Myocyte (in vitro differentiated cells): ENCODE measurements at places on chromosomes 7 and 10. TPM values are rescaled to one million over a fixed set of nuclear protein-coding genes. Genes with fewer than 3 reads are reported as not detected.
A peak's percentile ranks its signal among the peaks of the same experiment; 100 is the strongest.

- no peak for DNase-seq
These were observed 41.1 kb upstream of the DLG5 start for GRCh38 chr10:77967611-77968022.

GRCh38 chr7:124322561-124322960, 289.7 kb upstream of the TMEM229A start:
- DNase-seq = no peak

DNA sequence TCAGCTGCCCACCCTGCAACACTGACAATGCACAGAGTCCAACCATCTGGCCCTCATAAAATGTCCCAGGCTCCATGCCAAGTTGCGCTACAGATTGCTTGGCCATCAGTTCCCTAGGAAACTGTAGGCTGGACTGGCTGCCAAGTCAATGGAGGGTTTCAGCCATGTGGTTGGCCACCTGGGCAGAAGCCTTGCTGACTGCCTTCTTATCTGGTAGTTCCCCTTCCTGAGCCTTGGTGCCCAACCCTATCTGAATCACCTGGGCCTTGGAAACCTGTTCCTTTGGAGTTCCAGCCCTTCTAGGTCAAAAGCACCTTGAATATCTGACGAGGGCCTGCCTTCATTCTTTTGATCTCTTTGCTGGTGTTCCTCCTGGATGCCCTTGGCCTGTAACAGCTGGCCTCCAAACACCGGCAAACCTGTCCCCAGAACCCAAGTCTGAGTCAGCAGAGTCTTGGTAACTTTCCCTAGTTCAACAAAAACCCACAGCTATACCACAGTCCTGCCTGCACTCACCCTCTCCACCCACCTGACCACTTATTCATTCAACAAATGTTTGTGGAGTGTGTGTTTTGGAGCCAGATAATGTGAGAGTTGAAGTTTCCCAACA, 37.4 kb upstream of the KDM7A start:
- peak; percentile 66 for DNase-seq

DNA sequence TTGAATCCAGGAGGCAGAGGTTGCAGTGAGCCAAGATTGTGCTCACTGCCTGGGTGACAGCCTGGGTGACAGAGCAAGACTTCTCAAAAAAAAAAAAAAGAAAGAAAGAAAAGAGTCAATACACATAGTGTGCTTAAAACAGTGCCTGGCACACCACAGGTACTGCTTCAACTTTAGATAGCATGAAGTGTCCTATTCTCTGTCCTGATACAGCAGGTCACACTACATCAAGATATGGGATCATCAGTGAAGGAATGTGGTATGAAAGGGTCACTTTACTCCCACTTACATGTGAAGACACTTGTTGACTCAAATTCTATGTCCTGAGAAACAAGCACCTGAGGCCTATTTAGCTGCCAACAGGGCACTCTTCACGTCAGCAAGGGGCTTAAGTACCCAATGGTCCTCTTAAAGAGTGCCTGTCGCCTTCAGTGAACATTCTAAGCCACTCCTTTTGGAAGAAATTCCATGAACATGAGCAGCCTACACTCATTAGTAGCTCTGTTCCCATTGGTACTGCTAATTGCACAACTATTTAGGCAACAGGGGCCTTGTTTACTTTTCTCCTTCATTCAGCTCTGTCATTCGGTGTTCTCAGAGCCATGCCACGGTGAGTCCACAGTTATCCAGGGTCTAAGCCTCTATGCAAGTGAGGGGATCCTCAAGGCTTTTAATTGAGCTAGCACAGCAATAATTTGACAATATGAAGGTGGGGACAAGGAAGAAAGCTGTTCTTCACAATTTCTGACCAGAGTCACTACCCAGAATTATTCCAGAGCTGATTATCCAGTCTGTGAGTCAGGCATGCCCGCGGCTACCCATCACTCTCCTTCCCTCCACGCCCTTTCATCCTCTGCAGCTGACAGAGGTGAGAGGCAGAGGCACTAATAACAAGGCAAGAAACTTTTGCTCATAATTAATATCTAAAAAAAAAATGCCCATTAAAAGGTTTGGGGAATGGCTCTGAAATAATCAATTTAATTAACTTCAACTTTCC, 56.6 kb upstream of the PTN start:
- DNase-seq = no peak

- DNase-seq = peak; percentile 24
These were observed at the start of gene GRM8 for GRCh38 chr7:127252778-127253280. Gene GRM8 (minus strand): TSS chr7:127252941.

- no peak for DNase-seq
These were observed 495.5 kb upstream of the ZWINT start for GRCh38 chr10:56856569-56856968.

Gene TMEM236
- 0.13 and 0.31 TPM in 2 replicates for total RNA-seq

GRCh38 chr10:788796-789748, 99.6 kb upstream of the DIP2C start:
- peak; percentile 87 for DNase-seq

DNA sequence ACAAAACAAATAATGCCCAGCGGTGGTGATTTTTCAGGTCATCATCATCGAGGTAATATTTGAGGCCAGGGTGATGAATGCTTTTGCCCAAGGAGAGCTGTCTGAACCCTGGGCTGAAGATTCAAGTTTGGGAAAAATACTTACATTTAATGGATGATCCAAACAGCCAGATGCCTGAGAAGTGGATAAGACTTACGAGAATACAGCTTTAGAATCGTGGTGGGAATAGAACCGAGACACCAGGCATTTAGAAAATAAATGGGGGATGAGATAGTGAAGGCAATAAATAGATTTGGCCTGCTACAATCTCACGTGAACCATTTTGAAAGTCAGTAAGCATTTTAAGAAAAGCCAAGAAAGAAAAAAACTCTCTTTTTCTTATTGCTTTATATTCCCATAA, 12.2 kb upstream of the PROSER2 start:
- DNase-seq = no peak

DNA sequence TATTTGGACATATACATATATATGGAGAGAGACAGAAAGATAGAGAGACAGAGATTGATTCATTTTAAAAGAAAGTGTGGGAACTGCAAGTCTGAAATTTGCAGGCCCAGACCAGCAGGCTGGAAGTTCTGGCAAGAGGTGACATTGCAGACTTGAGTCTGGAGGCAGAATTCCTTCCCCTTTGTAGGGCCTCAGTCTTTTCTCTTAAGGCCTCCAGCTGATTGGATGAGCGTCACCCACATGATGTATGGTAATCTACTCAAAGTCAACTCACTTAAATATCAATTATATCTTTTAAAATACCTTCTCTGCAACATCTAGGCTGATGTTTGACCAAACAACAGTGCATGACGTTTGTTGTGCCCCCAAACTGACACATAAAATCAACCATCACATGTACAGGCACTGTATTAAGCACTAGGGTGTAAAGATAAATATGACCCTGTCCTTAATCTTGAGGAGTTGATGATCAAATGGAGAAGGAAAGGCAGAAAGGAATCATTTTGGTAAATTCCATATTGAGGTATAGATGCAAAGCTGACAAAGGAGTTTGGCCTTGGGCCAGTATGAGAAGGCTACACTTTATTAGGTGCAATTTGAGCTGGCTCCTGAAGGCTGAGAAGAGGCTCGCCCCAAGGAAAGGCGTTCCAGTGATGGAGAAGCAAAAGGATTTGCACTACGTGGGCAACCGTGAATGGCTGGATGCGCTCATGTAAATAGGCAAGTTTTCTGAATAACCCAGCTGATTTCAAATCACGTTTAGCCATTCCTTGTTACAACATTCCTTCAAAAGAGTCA, 52.6 kb downstream of the BPGM start:
- no peak for DNase-seq

- no peak for DNase-seq
These were observed 494.5 kb downstream of the DNAJB6 start for GRCh38 chr7:157831143-157831905.

Gene CTNNA3
- 3.1 and 6.9 TPM in 2 replicates for total RNA-seq

- DNase-seq = no peak
These were observed 49.0 kb downstream of the LAMB1 start for GRCh38 chr7:107953924-107954303.

DNA sequence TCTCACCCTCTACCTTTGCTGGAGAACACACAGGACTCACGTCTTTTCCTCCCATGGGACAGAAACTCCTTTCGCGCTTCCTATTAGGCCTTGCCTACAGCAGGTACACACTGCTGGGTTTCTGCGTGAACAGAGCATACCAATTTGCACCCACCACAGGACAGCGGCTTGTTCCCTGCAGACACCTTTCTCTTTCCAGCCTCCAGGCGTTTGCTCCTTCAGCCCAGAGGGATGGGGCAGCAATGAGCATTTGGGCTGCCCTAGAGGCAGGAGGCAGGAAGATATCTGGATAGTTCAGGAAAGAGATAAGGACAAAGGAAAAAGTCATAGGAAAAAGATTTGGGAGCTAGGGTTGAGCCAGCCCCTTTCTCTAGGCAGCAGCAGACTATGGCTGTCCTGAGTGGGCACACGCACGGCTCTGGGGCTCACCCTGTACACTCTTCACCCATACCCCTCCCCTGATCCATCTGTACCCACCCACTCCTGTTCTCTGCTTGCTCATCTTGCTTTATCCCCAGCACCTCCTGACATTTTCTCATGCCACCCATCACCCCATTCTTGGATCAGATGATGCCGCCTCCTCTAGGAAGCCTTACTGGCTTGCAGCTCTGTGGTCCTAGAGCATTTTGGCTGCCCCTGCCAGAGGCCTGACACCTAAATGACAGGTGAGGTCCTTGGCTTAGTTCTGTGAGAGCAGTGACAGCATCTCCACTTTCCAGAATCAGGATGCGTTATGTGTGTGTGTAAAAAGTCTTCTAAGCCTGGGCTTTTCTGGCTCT, 40.7 kb upstream of the SPDYE3 start:
- no peak for DNase-seq

DNA sequence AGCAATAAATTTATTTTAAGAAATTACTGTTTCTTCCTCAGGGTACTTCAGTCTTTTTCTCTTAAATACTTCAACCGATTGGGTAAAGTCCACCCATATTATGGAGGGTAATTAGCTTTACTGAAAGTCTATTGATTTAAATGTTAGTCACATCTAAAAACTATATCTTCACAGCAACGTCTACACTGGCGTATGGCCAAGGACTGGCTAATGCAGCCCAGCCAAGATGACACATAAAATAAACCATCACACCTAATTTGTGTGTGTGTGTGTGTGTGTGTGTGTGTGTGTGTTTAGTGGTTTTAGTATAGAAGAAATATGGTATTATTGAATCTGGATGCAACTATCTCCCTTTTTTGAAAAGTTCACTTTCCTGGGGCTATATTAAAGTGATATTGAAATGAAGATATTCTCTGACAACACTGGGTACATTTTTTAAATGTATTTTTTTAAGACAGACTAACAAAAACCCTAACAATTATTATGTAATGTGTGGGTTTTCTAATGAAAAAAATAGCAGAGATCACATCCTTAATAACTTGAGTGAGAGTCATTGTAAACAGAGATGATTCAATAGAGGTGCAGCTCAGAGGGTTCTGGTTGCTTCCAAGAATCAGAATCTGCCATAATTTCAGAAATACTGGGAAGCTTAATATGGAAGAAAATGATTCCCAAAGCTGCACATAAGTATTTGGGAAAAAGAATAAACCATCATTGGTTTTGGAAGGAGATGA, 584.2 kb upstream of the MBL2 start:
- DNase-seq = no peak

Gene ZC3HAV1L
- total RNA-seq = 16.1 and 31.5 TPM in 2 replicates

GRCh38 chr10:80530251-80530650, 7.5 kb upstream of the SH2D4B start:
- DNase-seq = peak; percentile 50

Gene TMEM178B
- 6.8 and 8.9 TPM in 2 replicates for total RNA-seq

Gene CUBN
- 0.40 and 0.78 TPM in 2 replicates for total RNA-seq
